ENCODE measurements at places on chromosomes 5 and 9. TPM values are rescaled to one million over a fixed set of nuclear protein-coding genes. Genes with fewer than 3 reads are reported as not detected.

The PKD2L2 gene
- not detected for total RNA-seq

The KCNV2 gene
- not detected for total RNA-seq

DNA sequence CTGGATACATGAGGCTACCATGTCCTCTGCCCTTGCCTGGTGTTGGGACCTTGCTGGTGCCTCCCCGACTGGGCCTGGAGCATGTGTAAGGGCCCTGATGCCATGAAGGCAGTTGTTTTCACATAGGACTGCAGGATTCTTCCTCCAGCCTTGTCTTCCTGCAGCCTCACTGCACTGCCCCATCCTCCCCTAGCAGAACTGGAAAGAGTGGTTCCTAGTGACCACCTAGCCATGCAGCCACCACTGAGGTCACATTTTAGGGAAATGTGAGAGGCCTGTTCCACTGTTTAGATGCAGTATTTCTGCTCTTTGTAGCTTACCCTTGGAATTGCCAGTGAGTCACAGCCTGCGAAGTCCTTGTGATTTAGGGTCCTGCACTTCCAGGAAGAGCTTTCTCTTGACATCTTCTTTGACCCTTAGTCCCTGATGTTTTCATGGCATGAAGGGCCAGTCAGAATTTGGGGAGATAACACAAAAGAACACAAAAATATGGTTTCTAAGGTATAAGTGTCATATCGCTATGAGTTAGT is 24.2 kb upstream of the TNFAIP8 start:
- DNase-seq, result no peak

- no peak for DNase-seq
Measured at GRCh38 chr9:93294011-93294410, 110.1 kb downstream of the WNK2 start.

DNA sequence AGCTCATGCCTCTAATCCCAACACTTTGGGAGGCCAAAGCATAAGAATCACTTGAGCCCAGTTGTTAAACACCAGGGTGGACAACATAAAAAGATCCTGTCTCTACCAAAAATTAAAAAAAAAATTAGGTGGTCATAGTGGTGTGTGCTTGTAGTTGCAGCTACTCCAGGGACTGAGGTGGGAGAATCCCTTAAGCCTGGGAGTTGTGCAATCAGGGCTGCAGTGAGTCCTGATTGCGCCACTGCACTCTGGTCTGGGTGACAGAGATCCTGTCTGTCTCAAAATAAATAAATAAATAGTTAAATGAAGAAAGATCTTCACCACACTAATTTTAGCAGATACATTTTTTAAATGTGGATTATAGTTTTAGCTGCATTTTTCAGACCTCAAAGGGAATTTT is 433.2 kb downstream of the MAT2B start:
- DNase-seq, result no peak
